ENCODE measurements at places on chromosomes 3 and 15.
A peak's percentile ranks its signal among the peaks of the same experiment; 100 is the strongest.

GRCh38 chr15:73752806-73753193 is 351 bp downstream of the INSYN1 start:
- DNase-seq: peak; percentile 58

- peak; percentile 75 for DNase-seq
Observed at GRCh38 chr3:38649500-38650247, at the start of gene SCN5A. Gene SCN5A, minus strand, starts transcription at chr3:38649687. Its CDS starts 16,380 bp downstream, at chr3:38633307.

DNA sequence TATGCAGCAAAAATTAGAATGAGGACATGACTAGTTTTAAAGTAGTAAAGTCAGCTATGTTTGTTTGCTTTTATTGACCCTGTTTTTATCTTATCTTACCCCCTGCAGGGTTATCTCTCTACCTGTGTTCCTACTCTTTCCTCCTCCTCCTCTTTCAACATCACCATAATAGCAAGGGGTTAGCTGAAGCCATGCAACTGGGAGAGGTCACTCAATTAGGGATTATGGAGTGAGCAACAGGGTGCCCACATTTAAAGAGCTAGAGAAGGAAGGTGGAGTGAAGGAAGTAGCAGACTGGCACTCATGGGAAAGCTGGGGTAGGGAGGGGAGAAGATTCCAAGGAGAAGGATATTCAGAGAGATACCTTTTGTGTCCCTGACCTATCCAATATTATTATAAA is 125.9 kb downstream of the LRTM1 start:
- no peak for DNase-seq

GRCh38 chr3:188152660-188153436 is 1.1 kb upstream of the LPP start:
- DNase-seq: peak; percentile 69

DNA sequence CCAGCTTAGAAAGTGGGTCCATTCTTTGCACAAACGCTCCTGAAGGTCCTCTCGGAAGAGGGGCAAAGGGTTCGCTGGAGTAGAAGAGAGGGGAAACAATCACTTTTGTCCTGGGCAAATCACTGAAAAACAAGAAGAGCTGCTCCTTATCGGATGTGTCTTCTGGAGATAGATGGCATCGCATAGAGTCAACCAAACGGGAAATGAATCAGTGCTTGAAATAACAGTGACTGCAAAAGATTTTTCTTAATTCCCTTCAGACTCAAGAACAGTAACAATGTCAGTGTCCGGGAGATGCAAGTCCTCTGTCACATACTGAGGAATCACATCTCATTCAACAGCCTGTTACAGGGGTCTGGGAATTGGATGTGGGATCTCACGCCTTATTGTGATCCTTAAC is 78.8 kb upstream of the PCSK6 start:
- DNase-seq: no peak

DNA sequence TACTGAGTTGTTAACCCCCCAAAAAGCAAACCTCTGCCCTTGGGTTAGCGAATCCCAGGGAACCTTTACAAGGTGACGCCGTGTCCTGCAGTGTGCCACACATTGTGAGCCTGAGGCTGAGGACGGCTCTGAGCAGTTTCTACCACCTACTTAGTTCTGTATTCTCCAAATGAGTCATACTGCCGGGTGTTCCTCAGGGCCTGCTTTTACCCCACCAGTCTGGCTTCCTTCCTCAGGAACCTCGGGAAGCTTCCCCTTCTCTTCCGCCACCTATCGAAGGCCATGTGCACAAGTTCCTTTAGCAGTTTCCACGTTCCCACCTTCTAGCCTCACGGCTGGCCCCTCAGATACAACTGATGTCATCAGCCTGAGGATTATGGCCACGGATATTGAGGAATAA is 384.0 kb upstream of the TPM1 start:
- no peak for DNase-seq

DNA sequence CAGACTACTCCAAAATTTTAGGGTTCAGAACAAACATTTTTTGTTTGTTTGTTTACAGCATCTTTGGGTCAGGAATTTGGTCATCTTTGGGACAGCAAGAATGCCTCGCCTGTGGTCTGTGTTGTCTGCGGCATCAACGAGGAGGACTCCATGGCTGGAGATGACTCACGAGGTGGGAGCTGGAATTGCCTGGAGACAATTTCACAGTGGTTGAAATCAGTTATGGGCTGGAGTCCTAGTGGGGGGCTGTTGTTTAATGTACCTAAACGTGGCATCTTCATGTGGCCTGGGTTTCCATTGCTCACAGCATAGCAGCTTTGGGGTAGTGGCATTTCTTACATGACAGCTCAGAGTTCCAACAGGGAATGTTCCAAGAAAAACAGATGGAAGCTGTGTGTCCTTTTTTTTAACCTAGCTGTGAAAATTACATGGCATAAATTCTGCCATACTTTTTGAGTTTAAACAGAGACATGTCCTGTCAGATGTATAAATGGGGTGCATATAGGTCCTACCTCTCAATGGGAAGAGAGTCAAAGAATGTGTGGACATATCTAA is 507.3 kb upstream of the CBLB start:
- DNase-seq: no peak

DNA sequence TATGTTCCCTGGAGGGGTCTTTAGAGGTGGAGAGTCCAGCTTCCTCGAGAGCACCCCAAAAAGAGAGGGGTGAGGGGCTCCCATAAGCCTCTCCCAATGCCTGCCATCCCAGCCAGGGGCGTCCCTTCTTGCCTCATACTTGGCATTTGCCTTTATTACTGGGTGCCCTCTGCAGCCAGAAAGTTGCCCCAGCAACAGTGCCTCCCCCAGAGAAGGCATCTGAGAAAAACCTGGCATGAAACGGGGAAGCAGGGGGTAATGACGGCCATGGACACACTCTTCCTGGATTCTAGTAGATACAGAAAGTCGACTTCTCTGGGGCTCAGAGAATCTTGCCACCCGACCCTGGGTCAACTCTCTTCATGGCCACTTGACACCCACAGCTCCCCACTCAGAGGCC is 90.1 kb downstream of the PCSK6 start:
- no peak for DNase-seq

DNA sequence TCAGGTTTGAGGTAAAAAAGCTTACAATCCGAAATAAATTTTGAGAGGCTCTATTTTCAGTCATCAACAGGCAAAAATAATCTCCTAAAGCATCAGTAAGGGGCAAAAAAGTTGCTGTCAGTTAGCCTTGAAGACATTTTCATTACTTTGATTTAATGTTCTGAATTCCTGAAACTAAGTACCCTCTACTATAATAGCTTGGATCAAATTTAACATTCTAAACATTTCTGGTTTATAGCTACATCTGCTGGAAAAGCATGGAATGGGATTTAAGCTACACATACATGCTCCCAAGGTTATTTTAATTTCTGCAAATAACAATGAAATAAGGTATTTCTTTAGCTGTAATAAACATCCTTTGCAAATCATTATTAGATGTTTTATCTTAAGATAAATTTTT is 245.4 kb downstream of the ULK4 start:
- no peak for DNase-seq

DNA sequence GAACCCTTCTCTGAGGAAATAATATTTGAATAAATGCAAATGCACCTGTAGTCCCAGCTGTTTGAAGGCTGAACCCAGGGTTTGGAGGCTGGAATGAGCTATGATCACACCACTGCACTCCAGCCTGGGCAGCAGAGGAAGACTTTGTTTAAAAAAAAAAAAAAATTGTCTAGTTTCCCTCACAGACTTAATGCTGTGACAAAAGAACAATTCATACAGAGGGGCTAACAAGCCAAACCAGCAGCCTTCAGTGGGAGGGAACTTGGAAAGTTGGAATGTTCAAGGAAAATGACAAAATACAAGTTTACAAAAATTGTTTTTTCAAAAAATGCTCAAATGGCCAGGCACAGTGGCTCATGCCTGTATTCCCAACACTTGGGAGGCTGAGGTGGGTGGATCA is 228.0 kb upstream of the CGNL1 start:
- DNase-seq: no peak

DNA sequence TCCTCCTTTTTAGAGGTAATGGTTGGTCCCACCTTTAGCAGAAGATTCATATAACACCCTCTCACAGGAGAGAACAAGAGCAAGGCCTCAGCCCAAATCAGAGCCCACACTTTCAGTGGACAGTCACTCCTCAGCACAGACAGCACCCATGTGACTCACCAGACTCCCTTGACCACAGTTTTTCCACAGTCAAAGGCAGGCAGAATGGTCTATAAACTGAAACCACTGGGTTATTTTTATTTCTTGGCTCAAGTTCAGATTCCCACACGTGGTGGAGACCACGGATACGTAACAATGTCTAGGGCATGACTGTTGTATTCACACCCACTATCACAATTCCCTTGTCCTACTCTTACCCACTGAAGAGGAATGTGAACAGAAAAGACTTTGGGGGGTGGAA is 237.8 kb upstream of the UBE2E1 start:
- DNase-seq: peak; percentile 30

All from right hindlimb (tissue), 1 donor.